ENCODE measurements at places on chromosomes 5 and 9.
A peak's percentile ranks its signal among the peaks of the same experiment; 100 is the strongest.

- DNase-seq, result no peak
These were observed 270.7 kb upstream of the ELAVL2 start for GRCh38 chr9:24096756-24097155.

- peak; percentile 20 for DNase-seq
These were observed 56.9 kb downstream of the AHRR start for GRCh38 chr5:378301-378891.

GRCh38 chr5:140136624-140137023, 10.9 kb downstream of the IGIP start:
- no peak for DNase-seq

- peak; percentile 87 for DNase-seq
These were observed 4.0 kb upstream of the TRAF2 start for GRCh38 chr9:136882109-136882946.

GRCh38 chr5:71925608-71926091, 181.6 kb upstream of the MAP1B start:
- DNase-seq, result no peak
